ENCODE measurements at places on chromosomes 7 and 10.

- no peak for DNase-seq
Observed at GRCh38 chr7:137953665-137954470, 48.0 kb downstream of the CREB3L2 start.

- DNase-seq = no peak
Observed at GRCh38 chr7:47778153-47778661, 170.1 kb downstream of the PKD1L1 start.

DNA sequence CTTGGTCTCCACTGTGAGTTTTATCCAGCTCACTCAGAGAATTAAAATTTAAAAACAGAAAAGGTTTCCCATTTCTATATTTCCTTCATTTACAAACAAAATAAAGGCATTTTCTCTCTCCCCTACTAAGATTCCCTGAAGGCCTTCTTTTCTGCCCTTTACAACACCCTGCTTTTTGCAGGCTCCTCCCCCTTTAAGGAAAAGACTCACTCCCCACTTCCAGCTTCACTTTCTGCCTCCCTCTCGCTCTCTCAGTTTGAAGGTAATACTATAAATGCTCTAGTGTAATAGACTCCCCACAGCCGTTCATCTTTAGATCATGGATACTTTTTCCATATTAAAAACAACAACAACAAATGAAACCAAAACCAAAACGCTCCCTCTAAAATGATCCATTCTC is 53.3 kb downstream of the CDHR3 start:
- DNase-seq = no peak

- DNase-seq = no peak
Observed at GRCh38 chr7:2736411-2736914, 48.5 kb downstream of the AMZ1 start.

DNA sequence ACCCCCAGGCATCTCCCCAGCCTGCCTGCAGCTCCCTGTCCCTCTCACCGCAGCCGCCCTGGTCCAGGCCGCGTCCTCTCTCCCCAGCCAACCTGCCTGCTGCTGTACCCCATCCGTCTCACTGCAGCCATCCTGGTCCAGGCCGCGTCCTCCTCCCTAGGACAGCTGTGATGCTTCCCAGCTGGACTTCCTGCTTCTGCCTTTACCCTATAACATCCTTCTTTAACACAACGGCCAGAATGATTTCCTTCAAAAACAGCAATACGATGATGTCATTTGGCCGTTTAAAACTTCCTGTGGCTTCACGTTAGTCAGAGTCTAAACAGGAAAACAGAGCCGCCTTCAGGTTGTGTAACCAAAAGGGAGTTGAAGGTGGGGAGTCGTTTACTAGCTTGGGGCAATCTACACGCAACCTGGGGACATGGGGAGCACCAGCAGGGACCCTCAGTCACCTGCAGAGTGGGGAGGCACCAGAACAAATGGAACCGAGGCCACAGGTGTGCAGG is 32.2 kb upstream of the ZFAND2A start:
- DNase-seq = no peak

- no peak for DNase-seq
Observed at GRCh38 chr10:87763086-87763861, 54.8 kb downstream of the ATAD1 start.

DNA sequence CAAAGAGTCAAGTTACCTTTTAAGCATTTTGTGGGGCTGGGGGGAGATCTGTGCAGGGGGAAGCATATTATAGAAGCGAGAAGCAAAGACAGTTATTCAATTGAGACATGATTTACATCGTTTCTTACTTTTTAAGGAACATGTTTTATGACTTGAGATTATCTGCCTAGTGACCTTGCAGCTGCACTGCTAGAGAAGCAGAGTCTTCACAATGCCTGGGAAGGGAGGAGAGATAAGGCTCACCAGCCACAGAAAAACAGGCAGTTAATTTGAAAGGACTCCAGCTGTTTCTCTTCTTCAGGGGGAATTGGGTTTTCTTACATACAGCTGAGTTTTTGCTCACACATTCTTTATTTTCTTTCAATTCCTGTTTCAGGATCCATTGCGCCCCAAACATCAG is 31.0 kb downstream of the PHYH start:
- no peak for DNase-seq

GRCh38 chr7:104366390-104366789 is 38.0 kb downstream of the LHFPL3 start:
- no peak for DNase-seq

- no peak for DNase-seq
Observed at GRCh38 chr7:73838642-73839041, 3.7 kb downstream of the METTL27 start.

DNA sequence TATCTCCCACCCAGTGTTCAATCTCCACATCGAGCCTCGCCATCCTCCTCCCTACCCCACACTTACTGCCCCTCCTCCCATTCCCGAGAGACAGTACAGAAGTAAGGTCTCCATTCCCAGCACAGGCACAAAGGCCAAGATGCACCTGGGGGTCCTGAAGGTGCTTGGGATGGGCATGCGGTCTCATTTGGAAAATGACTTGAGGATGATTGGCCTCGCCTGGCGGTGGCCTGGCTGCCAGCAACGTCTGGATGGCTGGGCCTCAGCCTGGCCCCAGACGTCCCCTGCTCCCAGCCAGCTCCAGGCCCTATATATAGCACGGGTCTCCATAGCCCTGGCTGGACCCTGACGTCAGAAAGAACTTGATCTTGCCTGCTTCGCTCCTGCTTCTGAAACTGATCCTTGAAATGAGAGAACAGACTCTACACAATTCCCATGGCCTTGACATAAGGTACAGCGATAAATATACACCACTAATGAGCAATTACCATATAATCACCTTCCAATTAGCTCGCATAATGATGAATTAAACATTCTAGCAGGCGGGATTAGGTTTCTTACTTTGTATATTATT is 11.8 kb downstream of the EMX2 start:
- no peak for DNase-seq

GRCh38 chr10:112045938-112046337 is 137.6 kb downstream of the GPAM start:
- no peak for DNase-seq

- DNase-seq = no peak
Observed at GRCh38 chr7:107870427-107871000, 20.5 kb upstream of the DLD start.

Data from posterior cingulate gyrus (tissue), 11 donors.